ENCODE measurements at places on chromosomes 1 and 21.

GRCh38 chr1:118200836-118201235 is 15.8 kb upstream of the SPAG17 start:
- no peak for DNase-seq

GRCh38 chr1:67886076-67886475 is 52.8 kb upstream of the GNG12 start:
- DNase-seq: no peak

DNA sequence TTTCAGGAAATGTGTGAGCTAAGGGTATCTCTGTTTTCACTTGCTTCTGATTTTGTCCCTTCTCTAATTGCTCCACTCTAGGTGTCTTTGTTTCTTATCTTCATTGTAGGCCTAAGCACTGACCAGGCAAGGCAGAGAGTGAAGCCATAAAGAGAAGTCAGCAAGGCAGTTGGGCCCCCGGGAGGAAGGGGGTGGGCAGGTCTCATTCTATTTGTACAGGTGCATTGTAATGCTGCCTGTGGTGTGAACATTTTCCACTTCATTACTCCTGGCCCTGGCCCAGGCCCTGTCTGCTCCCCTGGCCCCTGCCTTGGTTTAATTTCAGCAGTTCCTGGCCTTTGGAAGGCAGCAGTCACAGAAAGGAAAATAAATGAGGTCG is 86.4 kb upstream of the JUN start:
- no peak for DNase-seq

DNA sequence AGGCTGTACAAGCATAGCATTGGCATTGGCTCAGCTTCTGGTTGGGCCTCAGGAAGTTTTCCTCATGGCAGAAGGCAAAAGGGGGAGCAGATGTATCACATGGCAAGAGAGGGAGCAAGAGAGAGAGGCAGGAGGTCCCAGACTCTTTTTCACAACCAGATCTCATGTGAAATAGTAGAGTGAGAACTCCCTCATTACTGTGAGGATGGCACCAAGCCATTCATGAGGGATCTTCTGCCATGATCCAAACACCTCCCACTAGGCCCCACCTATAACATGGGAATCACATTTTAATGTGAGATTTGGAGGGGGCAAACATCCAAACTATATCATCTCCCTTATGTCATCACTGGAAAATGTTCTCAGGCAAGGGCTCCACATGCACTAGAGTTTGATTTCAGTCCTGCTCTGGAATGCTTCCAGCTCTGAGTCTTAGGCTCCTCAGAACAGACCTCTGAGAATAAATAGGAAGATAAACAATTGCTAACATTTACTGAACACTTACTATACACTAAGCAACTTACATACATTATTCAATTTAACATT is 39.4 kb upstream of the VTCN1 start:
- DNase-seq: no peak

DNA sequence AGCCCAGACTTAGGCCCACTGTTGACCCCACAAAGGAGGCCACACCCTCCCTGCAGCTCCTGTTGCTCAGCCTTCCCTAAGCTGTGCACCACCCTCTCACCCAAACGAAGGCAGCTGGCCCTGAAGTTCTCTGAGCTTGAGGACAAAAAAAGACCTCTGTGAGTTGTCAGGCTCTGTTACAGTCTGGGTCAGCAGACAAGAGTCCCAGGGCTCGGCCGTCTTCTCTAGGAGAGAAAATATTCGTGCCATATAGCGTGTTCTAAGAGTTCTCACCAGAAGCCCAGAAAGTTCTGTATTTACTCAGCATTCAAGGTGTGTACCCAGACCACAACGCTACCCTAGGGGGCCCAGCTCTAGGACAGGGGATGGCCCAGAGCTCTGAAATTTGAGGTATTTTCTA is 25.5 kb upstream of the LYST start:
- no peak for DNase-seq

DNA sequence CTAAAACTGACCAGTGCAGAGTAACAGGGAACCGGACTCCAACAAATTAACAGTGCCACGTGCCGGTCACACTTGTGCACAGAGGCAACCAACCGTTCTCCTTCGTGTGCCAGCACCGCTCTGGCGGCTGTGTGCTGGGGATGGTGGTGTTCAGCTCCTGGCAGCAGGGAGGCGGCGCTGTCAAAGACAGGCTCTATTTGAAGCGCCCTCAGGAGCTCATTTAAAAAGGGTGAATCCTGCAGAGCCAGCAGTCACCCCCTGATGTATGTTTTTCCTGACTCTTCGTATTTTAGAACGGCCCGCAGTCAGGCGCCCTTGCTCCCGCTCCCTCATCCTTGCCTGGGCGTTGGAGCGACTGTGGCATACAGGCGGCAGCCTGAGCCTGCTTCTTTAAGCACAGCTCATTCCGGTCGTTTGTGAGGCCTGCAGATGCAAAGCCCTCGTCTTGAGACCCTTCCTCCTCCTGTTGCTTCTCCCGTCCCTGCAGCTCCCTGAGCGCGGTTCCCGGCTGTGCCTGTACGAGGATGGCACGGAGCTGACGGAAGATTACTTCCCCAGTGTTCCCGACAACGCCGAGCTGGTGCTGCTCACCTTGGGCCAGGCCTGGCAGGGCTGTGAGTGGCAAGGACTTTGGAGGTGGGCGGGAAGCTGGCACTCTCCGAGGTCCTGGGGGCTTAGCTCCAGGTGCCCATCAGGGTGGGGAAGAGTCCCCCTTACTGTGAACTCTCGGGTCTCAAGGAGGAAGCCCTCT is 1.1 kb downstream of the DFFB start:
- peak; percentile 55 for DNase-seq

GRCh38 chr1:5099558-5099957 is 445.1 kb downstream of the AJAP1 start:
- DNase-seq: no peak

- DNase-seq: no peak
Observed at GRCh38 chr1:200410566-200410878, 686 bp upstream of the ZNF281 start.

DNA sequence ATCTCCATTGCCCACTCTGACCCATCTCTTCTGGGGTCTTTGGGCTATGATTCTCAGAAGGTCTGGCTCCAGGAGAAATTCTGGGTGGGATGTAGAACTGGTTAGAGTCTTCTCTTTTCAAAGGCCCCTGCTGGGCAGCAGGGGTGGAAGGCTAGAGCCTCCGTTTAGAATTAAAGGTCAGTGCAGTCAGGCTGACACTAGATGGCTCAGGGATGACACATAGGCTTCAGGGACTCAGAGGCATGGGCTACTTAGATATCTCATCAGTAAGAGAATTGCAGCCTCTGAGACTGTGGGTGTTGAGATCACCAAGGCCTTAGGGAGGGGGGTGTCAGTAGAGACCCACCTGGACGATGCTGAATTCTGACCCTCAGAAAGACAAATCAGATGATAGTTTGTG is 12.6 kb upstream of the PPM1J start:
- DNase-seq: no peak

GRCh38 chr1:109208836-109209463 is 4.8 kb upstream of the SARS1 start:
- DNase-seq: no peak

GRCh38 chr1:34763142-34763781 is 3.7 kb downstream of the GJB4 start:
- DNase-seq: no peak

DNA sequence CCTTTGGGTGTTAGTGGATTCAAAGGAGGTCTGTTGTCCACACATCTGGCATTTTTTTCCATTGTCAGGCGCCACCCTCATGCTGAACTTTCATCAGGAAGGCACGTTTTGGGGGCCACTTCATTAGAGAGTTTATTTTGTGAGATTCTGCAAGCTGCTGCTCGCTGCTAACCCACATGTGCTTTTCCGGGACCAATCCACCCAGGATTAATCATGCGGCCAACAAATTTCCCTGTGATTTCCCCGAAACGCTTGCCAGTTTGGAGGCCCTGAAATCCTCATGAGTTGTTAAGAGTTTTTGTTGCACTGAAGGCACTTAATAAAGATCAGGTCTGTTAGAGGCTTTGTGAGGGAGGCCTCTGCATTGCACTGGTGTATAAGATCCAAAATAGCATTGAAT is 2.4 kb downstream of the PDPN start:
- DNase-seq: no peak

- DNase-seq: no peak
Observed at GRCh38 chr1:201606096-201606495, 67.2 kb downstream of the NAV1 start.

- no peak for DNase-seq
Observed at GRCh38 chr1:231666220-231666936, 39.8 kb downstream of the DISC1 start.

- DNase-seq: no peak
Observed at GRCh38 chr1:240170806-240171205, 79.1 kb downstream of the FMN2 start.

DNA sequence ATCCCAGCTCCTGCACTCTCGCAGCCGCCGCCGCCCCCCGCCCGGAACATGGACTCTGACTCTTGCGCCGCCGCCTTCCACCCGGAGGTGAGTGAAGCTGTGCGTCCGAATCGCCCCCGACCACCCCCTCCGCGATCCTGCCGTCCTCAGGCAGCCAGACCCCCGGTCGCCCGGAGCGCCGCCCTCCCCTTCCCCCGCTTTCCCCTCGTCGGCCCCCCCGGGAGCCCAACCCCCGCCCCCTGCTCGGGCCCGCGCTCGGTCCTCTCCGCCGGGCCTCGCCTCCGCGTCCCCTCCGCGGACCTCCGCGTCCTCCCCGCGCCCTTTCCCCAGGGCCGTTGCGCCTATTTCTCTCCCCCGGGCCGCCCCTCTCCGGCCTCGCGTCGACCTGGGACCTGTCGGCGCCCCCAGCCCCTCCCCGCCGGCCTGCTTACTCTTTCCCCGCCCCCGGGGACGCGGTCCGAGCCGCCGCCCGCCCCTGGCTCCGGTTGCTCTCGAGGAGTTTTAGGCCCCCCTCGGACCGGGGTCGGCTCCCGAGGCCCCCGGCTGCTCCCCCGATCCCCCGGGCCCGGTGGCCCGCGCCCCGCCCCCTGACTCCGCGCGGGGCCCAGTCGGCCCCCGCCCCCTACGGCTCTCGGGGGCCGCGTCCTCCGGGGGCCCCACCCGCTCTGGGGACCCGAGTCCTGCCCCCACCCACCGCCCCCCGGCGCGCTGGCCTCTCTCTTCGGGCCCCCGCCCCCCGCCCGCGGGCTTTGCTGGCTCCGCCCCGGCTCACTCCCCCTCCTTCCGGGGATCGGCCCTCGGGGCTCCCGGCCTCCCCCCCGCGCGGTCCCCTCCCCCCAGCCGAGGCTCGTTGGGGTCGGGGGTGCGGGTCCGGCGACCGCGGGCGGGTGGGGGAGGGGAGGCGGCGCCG is 743 bp downstream of the PHF13 start:
- no peak for DNase-seq

DNA sequence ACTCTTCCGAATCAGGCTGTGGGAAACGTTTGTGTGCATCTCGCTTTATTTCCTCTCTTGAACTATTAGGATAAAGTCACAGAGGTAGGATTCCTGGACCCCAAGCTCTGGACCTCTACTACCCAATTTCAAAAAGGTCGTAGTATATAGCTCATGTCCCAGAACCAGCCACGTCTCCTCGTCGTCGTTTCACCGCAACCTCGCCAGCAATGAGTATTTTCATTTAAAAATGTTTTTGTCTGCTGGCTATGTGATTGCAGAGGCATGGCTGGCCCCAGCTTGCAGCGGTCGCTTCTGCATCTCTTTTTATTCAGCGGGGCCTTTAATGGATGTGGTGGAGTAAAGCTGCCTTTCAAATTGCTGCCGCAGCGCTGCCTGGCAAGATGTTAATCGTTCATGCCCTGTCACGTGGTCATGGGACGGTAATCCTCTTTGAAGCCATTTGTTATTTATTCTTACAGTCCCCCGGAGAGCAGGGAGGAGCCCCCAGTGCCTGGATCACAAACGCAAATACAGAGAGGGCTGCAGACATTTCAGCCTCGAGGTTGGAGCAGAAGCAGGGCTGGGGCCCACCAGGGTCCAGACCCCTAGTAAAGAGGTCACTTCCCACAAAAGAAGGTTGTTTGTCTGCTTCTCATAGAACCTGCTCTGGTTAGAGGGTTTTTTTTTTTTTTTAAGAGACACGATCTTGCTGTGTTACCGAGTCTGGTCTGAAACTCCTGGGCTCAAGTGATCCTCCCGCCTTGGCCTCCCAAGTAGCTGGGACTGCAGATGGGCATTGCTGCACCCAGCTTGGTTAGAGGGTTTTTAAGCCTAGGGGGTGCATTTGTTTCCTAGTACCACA is 11.6 kb upstream of the NPHP4 start:
- no peak for DNase-seq

GRCh38 chr1:88118176-88118845 is 565.8 kb upstream of the PKN2 start:
- DNase-seq: no peak

Measured in thymus (tissue), 14 donors.